ENCODE measurements at places on chromosomes 1 and 21.

- no peak for DNase-seq
Observed at GRCh38 chr1:111733183-111733991, 5.8 kb downstream of the INKA2 start.

DNA sequence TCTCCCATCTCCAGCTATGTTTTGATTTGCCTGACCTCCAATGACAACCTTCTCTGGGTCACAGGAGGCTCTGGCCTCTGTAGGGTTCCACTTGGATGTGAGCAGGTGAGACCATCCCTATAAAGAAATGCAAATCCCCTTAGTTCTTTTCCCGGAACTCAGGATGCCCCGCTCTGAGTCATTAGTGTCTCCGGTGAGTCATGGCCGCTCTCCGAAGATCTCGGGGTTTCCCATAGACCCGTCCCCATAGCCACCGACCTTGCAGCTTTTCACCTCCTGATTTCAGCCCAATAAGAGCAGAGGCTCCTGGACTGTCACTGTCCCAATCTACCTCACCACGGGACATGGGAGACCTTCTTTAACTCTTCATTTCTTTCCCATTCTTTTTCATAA lies 98.2 kb downstream of the PGBD5 start:
- no peak for DNase-seq

- no peak for DNase-seq
Observed at GRCh38 chr1:233815865-233816264, 88.6 kb upstream of the SLC35F3 start.

DNA sequence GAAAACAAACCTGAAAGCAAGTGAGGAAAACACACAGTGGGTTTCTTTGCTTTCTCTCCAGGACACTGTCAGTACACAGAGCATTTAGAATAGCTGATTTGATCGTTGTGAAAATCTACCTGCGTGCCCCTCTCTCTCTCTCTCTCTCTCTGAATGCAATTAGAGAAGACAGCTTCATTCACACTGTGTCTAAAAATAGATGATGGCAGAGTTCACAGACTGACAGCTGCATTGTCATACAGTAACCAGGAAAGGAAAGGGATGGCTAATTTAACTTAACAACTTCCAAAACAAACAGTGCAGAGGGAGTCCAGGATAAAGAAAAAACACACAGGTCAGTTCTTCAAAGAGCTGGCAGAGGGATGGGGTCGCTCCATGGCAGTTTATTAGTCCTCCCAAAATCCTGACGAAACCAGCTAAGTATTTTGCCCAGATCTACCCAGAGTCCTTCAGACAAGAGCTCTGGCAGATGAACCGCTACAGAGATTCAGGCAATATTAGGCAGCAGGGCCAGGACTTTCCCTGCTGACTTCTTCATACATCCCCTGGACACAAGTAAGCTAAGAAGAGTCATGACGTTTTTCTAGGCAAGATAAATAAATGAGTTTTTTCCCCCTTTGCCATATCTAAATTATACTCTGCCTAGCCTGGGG lies 58.9 kb downstream of the WLS start:
- DNase-seq: no peak

DNA sequence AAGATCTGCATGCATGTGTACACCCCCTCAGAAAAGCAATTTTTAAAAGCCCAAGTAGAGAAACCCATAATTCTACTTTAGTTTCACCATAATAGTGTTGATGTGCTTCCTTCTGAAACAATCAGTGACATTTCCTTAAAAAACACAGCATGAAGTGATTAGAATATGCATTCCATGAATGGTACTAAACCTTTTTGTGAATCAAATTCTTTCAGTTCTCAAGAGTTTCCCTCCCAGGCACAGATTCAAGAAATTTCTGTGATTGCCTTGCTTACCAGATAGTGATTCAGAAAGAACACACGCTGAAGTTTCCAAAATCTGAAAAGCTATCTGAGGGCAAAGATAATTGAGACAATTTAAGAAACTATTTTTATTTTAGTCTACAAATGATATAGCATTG lies 136.4 kb upstream of the ADGRL2 start:
- DNase-seq: no peak

DNA sequence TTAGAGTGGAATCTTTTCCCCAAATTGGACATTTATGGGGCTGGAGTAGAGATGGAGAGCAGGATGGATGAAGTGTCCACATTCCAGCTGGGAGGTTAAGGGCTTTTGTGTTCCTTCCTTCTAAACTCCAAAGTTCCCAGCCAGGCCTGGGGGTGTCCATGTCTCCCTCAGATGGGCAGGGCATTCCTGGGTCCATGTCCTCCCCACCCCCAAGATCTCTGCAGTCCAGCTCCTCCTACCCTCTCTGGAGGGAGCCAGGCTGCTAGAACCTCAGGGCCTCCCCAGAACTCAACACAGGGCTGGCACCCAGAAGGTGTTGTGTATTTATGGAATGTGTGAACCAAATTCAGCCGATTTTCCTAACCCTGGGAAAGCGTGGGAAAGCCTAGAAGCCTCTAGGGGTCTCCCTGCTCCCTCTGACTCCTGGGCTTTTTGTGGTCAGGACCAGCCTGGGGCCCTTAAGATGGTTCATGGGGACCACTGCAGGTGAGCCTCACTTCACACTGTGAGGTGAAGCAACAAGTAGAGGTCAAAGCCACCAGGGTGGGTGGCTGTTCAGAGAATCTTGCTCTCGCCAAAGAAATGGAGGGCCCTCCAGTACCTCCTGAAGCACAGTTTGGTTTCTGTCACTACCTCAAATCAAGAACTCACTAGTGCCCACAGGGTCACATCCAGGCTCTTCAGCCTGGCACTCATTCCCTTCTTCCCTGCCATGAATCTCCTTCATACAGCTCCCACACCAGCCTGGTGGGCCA lies 54.8 kb downstream of the GLIS1 start:
- DNase-seq: no peak

DNA sequence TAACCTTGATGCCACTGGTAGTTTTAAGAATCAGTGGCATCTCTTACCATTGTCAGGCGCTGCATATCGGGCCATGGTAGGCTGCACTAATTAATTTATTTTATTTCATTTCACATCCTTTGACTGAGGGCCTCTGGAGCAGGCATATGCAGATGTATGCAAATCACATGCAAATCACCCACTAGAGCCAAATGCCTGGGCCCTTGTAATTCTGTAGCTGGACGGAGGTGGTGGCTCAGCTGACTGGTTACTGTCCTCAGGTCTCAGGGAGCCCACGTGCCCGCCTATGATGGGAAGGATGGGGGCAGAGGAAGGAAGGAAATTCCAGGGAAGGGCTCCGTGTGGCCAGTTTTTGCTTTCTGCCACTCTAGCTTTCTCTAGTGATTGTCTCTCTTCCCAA lies 122.7 kb downstream of the IGSF21 start:
- no peak for DNase-seq

GRCh38 chr21:34576041-34576511 lies 38.8 kb downstream of the RCAN1 start:
- no peak for DNase-seq

GRCh38 chr1:218494449-218494852 lies 149.3 kb downstream of the TGFB2 start:
- DNase-seq: no peak

GRCh38 chr1:240474133-240474614 lies 137.8 kb downstream of the GREM2 start:
- DNase-seq: no peak

- DNase-seq: no peak
Observed at GRCh38 chr21:36976882-36977651, 10.6 kb upstream of the HLCS start.

DNA sequence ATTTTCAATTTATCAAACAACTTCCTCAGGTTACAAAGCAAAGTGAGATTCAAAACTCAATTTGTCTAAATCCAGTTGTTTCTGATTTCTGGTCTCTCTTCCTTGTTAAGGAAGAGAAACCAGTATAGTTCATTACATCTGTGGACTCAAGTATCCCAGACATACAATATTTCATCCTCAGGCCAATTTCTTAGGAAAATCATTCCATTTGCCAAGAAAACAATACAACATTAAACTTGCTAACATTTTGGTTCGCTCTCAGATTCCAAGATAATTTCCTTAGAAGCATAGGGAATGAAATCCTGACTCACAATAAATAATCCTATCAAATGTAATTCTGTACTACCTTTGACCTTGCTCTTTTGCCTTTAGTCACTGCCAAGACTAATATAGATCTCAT lies 11.2 kb upstream of the TTLL7 start:
- no peak for DNase-seq

- no peak for DNase-seq
Observed at GRCh38 chr1:111593403-111594305, 25.9 kb upstream of the RAP1A start.

DNA sequence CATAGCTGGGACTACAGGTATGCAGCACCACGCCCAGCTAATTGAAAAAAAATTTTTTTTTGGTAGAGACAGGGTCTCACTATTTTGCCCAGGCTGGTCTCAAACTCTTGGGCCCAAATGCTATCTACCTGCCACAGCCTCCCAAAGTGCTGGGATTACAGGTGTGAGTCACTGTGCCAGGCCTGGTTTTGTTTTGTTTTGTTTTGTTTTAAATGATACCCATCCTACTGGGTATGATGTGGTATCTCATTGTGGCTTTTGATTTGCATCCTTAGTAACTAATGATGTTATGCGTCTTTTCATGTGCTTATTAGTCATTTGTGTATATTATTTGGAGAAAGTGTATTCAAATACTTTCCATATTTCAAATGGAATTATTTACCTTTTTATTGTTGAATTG lies 142.3 kb downstream of the VPS13D start:
- no peak for DNase-seq

GRCh38 chr1:1309251-1310108 lies 1.1 kb downstream of the PUSL1 start:
- DNase-seq: no peak

GRCh38 chr1:116753312-116753711 lies 918 bp upstream of the CD2 start:
- no peak for DNase-seq

- no peak for DNase-seq
Observed at GRCh38 chr1:162916407-162916806, 55.4 kb upstream of the CCDC190 start.

DNA sequence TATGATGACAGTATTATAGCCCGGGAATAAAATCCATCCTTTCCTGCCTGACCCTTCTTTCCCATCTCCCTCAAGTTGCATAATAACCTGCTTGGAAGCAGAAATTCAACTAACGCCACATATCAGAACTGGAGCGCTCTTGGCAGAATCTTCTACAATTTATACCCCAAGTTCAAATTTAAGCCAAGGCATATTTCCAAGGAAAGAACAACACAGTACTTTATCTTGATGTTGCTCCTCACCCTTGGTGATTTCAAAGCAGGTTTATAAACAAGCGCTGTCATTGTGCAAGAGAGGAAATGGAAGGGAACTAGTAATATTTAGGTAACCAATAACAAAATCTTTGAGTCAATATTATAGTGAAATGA lies 38.0 kb upstream of the PTGFRN start:
- no peak for DNase-seq

GRCh38 chr1:36964830-36965229 lies 69.5 kb downstream of the GRIK3 start:
- DNase-seq: no peak

DNA sequence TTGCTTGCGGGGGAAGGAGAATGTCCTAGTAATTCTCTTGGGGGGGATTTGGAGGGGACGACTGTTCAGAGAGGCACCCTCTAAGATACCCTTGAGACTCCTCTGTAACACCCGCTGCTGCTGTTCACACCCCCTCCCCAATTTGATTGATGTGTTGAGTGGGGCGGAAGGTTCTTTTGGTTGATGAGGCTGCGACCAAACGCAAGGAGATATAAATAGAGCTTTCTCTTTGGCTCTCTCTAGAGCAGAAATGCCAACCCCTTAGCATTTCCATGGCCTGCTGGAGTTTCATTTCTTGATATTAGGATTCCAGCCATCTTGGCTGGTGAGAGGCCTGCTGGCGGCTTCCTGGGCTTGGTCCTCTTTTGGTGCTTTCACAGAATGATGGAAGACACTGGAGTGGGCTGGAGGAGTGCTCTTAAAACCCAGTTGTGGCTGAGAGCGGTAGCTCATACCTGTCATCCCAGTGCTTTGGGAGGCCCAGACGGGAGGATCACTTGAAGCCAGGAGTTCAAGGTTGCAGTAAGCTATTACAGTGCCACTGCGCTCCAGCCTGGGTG lies 2.0 kb downstream of the PIK3CD start:
- no peak for DNase-seq

DNA sequence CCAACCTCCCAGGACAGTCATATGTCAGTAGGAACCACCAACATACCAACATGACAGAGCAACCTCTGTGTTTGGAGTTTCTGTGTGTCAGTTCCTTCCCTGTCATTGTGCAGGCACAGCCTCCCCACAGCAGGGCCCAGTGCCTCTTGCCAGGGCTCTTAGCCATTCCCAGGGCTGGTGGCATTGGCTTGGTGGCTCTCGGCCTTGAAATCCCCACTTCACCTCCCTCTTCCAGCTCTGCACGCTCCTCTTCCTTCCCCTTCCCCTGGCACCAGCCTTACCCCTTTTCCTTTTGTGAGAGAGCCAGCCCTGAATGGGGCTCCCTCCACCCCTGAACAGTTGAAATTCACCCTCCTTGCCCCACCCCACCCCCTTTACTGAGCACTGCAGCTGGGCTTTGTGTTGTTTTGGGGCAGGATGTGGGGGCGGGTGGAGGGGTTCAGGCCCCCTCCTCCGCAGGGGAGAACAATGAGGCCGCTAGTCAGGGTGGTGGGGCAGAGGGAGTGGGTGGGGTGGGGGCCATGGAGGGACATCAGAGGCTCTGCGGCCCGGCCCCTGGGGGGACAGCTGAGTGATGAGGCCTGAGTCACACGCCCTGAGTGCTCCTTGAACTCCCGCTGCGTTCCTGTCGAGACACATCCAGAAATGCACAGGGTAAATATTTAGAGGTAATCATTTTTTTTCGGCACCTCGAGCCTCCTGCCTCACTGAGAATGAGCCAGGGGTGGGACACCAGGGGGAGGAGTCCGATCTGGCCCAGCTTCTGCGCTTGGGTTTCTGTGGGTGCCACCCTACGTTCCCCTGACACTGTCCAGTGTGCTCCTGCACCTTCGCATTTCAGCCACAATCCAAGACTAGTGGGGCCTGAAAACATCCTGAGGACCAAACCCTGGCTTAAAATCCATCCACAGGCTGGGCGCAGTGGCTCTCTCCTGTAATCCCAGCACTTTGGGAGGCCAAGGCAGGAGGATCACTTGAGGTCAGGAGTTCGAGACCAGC lies 28.6 kb downstream of the LGR6 start:
- no peak for DNase-seq

GRCh38 chr1:160113407-160113806 lies 2.2 kb upstream of the ATP1A2 start:
- no peak for DNase-seq

- DNase-seq: no peak
Observed at GRCh38 chr1:6982860-6983259, 197.6 kb downstream of the CAMTA1 start.

- no peak for DNase-seq
Observed at GRCh38 chr1:156963621-156964020, 43.2 kb downstream of the LRRC71 start.

GRCh38 chr1:148347781-148348180 lies 135.3 kb downstream of the PPIAL4G start:
- DNase-seq: no peak

GRCh38 chr1:172003766-172004530 lies 162.7 kb downstream of the DNM3 start:
- DNase-seq: no peak

- DNase-seq: no peak
Observed at GRCh38 chr1:154529308-154529707, 27.1 kb upstream of the SHE start.

GRCh38 chr1:239723776-239724367 lies 337.5 kb downstream of the CHRM3 start:
- DNase-seq: no peak

GRCh38 chr1:2451741-2452140 lies 24.3 kb upstream of the PLCH2 start:
- no peak for DNase-seq

GRCh38 chr1:89536555-89537341 lies 12.1 kb downstream of the LRRC8B start:
- DNase-seq: no peak

- no peak for DNase-seq
Observed at GRCh38 chr1:94126651-94127050, 5.7 kb upstream of the ABCA4 start.
